ENCODE measurements at places on chromosomes 4 and X. TPM values are rescaled to one million over a fixed set of nuclear protein-coding genes. Genes with fewer than 3 reads are reported as not detected.

Gene OSTC
- total RNA-seq: 320 TPM

Gene STAP1
- not detected for total RNA-seq

Gene ANKRD50
- 49.2 TPM for total RNA-seq

Gene COL25A1
- 4.1 TPM for total RNA-seq

Gene GAGE12E
- total RNA-seq: not detected

Gene FGD1
- total RNA-seq: 12.5 TPM

Gene UGT2B15
- total RNA-seq: not detected

Data from hair follicle dermal papilla cell (primary cell).